Osteoblast (primary cell): ENCODE measurements at places on chromosomes 2 and 18. TPM values are rescaled to one million over a fixed set of nuclear protein-coding genes. Genes with fewer than 3 reads are reported as not detected.

- peak; percentile 91 for DNase-seq
Observed at GRCh38 chr18:48939205-48940097, 11.3 kb downstream of the SMAD7 start.

DNA sequence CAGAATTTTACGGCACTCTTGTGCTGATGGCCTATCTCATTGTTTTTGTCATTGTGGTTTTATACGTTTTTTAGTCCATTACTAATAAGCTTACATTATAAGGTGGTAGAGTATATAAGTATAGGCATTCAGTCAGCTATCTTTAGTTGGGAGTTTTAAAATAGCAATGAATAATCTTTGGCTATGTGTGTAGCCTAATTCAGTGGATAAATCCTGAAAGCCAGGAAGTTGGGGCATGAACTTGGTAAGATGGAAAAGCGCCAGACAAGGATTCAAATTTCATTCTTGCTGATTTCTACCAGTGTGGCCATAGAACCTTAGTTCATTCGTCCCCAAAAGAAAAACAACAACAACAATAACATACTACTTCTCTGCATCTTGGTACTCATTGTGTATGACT is 31.2 kb downstream of the EPC2 start:
- DNase-seq = no peak

SNED1 gene
- 94.8 and 127 TPM in 2 replicates for total RNA-seq

DNA sequence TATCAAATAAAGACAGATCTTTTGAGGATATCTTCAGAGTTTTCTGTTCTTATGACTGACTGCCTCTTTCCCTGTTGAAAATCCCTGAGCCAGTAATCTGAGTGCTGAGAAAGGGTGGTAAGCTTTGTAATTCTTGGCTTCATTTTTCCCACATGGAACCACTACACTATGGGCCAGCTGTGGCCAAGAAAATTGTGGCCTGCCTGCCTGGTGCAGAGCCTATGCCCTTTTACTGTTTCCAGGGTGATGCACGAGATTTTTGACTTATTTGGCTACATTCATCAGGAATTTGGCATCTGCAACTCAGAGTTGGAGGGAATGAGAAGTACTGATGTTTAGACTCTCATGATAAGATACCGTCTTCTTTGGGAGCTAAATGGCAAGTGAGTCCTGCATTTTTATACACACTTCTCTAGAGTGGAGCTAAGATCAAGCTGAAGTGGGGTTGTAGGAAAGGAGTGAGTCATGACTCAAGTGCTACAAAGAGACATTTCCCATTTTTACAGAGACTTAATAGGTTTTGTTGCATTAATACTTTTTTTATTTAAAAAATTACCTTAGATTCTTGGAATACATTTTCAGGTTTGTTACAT is 328.2 kb upstream of the CDH7 start:
- no peak for DNase-seq

DNA sequence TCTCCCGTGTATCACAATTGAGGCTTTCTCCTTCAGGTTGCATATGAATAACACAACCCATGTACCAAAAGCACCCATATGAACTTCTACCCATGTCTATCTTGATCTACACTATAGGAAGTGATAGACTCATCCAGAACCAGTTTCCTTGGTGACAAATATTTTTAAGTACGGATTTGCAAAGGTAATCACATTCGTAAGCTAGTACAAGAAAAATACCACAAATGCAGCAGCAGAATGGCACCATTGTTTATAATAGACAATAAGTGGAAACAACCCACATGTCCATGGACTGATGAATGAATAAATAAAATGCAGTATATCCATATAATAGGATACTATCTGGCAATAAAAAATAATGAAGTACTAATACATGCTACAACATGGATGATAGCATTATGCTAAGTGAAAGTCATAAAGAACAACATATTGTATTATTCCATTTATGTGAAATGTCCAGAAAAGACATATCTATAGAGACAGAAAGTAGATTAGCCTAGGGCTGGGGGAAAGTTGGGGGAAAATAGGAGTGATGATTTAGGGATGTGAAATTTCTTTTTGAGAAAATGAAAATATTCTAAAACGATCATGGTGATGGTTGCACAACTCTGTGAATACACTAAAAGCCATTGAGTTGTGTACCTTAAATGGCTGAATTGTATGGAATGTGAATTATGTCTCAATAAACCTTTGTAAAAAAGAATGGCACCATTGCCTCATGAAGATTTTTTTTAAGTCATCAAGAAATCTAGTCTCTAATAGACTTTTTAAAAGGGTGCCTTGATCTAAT is 3.4 kb upstream of the CCDC88A start:
- DNase-seq = no peak

SIX2 gene
- total RNA-seq = 14.8 and 15.9 TPM in 2 replicates
